Stimulated activated naive CD4-positive, alpha-beta T cell (primary cell): ENCODE measurements at places on chromosomes 12 and 14.

GRCh38 chr14:101330416-101331140 lies 230.7 kb upstream of the DIO3 start:
- no peak for DNase-seq

GRCh38 chr14:50667684-50667995 lies 466 bp downstream of the SAV1 start:
- DNase-seq = peak; percentile 49

DNA sequence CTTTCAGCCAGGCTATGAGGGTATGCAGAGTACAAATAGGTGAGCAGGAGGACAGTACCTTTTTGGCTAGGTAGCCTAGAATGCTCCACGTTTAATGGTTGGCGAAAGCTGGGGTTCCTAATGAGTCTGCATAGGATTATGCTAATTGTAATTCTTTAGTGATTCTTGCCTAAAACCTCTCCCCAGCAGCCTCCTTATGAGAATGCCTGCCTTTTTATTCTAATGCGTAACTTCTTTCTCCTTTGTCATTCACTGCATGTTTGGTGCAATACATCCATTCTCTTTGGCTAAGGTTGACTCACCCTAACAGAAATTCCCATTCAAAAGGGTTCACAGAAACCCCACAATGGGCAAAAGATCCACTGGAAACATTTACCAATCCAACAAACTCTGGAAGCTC lies 752.2 kb downstream of the FSCB start:
- no peak for DNase-seq

DNA sequence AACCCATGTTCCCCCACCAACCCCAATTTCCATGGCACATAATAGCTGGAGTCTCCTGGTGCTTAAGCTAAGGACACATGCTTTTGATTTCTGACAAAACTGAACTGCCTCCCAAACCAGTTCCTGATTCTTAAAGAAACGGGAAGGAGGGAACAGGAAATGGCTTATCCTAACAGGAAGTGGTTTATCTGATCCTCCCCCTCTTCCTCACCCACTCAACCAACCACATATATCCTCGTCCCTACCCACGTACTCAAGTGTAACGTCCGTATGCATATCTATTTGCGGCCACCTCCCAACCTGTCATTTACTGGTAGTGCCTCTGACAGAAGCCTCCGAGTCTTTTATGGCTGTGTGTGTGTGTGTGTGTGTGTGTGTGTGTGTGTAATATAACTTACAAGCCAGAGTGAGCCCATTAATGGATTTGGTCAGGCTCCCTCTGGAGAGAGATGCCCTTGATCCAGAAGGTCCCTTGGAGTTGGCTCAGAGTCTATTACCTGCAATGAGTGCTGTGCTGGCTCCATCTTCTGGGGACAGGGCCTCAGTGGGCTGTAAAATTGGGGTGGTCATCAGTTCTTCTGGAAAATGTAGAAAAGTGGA lies 7.7 kb downstream of the DAZAP2 start:
- DNase-seq = peak; percentile 51

GRCh38 chr14:90513161-90514014 lies 116.6 kb downstream of the CALM1 start:
- no peak for DNase-seq

DNA sequence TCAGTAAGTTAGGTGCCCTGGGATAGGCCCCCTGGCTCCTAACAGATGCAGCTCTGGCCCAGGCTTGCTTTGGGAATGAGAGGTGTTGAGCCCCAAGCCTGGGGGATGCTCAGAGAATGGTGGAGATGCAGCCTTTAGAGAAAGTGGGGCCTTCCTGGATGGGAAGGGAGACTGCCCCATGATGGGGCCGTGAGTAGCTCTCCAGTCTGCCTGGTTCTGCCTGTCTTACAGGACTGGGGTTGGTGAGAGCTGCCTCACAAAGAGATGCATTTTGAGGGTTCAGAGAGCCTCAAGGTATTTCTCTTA lies 523 bp upstream of the VRTN start:
- no peak for DNase-seq

GRCh38 chr14:19878029-19878642 lies 3.2 kb downstream of the OR4K2 start:
- DNase-seq = no peak

GRCh38 chr14:78608998-78609787 lies 439.0 kb downstream of the NRXN3 start:
- DNase-seq = no peak

GRCh38 chr14:71521238-71522135 lies 410.7 kb upstream of the RGS6 start:
- DNase-seq = no peak

GRCh38 chr14:68285421-68286179 lies 466.0 kb downstream of the RAD51B start:
- DNase-seq = peak; percentile 14

DNA sequence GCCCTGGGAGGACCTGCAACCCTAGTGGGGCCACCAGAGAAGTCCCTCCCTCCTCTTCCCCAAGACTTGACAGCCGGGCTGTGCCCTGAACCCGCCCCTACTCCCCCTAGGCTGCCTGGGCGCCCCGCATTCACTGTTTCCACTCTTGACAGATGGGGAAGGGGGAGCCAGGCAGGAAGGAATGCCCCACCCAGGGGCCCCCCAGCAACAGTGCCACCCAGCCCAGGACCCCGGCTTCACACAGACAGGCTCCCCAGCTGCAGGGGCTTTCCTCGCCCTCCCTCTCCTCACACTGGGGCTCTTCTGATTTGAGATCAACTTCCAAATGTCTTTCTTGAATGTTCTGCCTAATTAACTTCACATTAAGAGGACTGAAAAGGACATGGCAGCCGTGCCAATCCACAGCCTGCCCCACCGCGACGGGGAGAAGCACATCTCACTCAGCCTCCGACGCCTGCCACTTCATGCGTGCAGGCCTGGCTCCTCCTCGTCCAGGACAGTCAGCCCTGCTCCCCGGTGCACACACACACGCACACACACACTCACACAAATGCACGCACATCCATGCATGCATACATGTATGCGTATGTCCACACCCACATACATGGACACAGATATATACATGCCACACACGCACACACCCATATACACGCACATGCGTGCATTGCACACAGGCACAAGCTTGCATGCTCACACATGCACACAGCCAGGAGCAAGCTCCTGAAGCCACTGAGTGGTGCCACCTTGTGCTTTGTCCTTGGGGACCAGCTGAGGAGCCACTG lies 19.6 kb upstream of the C14orf180 start:
- no peak for DNase-seq

DNA sequence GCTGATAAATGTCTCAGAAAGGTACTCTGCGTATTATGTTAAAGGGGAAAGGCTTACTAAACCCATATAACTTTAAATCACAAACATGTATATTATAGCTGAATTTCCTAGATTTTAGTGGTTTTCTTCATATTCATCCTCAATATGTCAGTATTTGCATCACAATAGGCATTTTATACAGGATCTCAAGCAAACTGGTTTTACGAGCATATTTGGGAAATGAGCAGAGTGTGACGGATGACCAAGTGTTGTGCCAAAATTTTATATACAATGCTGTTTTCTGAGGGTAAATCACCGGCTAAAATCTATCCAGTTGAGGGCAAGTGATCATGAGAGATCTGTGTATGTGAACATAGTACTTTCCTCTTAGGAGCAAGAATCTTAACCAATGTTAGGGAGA lies 8.4 kb downstream of the CPM start:
- DNase-seq = no peak

GRCh38 chr14:92263681-92264080 lies 59.3 kb upstream of the SLC24A4 start:
- no peak for DNase-seq

- DNase-seq = no peak
These were observed 131.8 kb upstream of the USP15 start for GRCh38 chr12:62128175-62128975.

GRCh38 chr14:22551605-22551997 lies 37.4 kb downstream of the DAD1 start:
- no peak for DNase-seq

- no peak for DNase-seq
These were observed 4.0 kb downstream of the SIX1 start for GRCh38 chr14:60645126-60645741.

DNA sequence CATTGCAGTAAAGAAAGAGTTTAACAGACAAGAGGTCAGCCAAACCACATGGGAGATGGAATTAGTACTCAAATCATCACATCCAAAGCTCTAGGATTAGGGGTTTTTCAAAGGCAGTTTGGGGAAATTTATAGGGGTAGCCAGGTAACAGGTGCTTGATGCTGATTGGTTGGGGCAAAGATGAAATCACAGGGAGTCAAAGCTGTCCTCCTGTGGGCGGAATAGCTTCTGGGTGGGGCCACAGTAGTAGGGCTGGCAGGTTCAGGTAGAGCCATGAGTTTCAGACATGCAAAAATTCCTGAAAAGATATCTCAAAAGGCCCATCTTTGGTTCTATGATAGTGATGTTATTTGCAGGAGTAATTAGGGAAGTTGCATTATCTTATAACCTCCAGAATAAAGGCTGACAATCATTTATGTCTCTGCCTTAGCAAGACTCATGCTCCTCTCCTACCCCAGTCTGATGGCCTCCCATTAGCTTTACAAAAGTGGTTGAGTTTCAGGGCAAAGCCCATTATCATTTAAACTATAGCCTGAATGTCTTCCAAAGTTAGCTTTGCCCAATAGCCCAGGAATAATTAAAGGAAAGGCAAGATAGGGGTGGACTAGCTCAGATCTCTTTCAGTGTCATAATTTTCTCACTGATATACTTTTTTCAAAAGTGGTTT lies 42.1 kb upstream of the CNTN1 start:
- DNase-seq = no peak
